ENCODE measurements at places on chromosomes 2 and 18.

DNA sequence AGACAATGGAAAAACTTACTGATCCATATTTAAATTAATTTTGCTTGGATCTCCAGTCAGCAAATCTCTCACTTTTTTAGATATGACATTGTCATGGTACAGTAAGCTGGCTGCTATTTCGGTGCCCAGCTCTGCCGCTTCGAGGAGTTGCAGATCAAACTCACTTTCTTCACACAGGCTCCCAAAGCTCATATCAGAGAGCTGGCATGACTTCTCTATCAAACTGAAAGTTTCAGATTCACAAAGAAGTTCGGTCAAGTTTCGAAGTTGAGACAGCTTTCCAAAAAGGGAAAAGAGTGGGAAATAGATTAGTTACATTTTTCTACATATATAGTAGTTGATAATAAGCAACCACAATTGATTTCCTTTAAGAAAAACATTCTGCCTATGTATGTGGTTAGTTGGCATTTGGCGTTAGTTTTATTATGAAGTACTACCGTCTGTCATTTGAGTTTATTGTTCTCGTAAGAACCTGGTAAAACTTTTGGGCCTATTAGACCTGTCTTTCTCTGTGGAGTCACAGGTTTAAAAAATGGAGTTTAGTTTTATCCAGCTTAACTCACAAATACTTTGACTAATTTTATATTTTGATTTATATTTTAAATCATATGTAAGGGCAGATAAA lies 118.8 kb downstream of the ABCA12 start:
- DNase-seq, result no peak

GRCh38 chr18:22778996-22779395 lies 154.1 kb upstream of the RBBP8 start:
- DNase-seq, result no peak

- no peak for DNase-seq
Observed at GRCh38 chr2:225069966-225070365, 27.7 kb upstream of the DOCK10 start.

DNA sequence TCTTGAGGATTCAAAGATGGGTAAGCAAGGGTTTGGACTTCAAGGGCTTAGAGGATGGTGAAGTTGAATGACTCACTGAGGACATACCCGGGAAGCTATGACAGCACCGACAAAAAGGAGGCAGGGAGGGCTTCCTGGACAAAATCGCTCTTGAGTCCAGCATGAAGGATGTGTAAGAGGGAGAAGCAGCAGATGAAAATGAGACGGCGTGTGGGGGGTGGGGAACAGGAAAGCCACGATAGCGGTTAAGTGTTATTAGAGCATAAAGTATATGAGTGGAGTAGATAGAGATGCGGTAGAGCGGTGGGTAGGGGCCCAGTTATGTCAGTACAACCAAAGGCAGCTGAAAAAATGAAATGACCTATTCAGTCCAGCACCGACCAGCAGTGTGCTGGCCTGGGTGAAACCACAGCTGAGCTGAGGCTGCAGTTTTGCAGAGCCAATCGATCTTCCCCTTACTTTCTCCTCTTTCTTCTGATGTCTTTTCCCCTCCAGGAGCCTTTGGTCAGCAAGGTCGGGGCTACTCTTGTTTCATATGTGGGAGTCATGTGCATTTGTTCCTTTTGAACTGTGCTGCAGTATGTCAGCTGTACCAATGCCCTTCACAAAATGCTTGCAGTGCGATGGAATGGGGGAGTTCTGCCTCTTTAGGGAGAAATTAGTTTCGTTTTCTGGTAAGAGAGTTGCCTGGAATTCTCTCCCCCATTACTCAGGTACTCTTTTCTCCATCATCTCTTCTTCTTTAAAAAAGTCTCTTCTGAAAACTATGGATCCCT lies 2.0 kb upstream of the THUMPD2 start:
- DNase-seq, result no peak

DNA sequence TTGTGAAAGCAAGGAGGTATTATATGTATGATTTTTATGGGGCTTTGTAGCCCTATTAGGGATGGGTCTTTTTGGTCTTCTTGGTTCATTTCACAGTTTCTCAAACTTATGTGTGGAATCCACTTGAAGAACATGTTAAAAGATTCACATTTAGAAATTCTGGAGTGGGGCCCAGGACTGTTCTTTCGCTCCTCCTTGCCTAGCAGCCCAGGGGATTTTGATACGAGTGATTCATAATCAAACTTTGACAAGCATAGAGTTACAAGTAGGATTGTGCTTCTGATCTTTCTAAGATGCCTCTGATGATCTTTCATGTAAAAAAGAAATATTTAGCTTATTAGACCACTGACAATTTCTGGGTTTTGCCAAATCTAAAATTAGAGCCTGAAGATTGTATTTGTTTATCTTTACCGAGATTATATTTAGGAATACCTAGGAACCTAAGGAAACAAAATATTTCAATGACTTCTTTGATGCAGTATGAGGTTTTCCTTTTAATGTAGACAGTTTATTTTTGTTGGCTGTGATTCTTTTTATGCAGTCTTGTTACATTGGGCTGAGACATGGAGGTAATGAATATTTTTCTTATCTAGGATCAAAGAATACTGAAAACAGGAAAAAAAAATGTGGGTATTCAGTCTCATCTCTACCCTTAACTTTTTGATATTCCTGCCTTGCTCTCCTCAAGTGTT lies 324.0 kb downstream of the PARD3B start:
- DNase-seq, result no peak

GRCh38 chr2:14524041-14524802 lies 108.3 kb upstream of the LRATD1 start:
- no peak for DNase-seq

GRCh38 chr2:16179701-16180416 lies 239.5 kb downstream of the MYCN start:
- no peak for DNase-seq

- DNase-seq, result no peak
Observed at GRCh38 chr2:159093497-159093896, 125.1 kb downstream of the TANC1 start.

GRCh38 chr2:240851078-240851991 lies 17.3 kb upstream of the AGXT start:
- peak; percentile 67 for DNase-seq

DNA sequence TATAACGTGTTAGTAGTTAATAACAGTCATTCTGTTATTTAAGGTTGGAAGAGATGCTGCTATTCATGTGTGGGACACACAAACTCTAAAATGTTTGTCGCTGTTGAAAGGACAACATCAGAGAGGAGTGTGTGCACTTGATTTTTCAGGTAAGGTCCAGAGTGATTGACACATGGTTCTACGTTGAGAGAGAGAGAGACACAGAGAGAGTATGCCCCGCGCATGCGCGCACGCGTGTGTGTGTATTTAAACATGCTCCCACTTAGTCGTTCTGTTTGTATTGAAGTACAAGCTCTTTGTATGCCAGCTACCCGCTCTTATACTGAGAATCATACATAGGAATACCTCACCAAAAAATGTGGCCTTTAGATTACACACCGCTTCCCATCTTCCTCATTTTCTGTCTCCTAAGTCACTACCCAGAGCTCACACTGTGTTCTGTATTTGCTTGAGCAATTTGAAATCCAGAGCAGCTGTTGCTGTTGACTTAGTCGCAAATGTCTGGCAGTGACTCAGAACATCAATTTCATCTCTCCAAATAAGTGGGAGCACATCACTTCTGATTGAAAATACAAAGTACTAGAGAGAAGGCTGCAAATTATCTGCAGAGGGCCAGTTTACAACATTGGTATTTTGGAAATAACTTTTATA lies 148.1 kb downstream of the EML6 start:
- no peak for DNase-seq

Measured in central memory CD4-positive, alpha-beta T cell (primary cell).